AG20443 (cell line): ENCODE measurements at places on chromosomes 3 and 15.

DNA sequence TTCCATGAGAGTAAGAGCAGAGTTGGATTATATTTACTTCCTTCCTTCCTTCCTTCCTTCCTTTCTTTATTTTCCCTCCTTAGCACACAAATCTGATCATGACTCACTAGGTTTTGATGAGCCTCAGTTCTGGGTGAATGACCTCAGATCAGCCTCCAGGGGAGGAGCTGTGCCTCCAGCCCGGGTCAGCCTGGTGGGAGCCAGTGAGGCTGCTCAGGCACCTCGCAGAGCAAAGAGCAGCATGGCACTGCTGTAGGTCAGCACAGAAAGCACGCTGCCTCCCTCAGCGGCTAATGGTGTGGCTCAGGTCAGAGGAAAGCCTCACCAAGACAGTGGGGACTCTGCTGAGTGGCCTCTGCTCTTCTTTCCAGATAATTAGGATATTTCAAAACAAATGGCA, 108.5 kb downstream of the SYNPR start:
- no peak for DNase-seq

DNA sequence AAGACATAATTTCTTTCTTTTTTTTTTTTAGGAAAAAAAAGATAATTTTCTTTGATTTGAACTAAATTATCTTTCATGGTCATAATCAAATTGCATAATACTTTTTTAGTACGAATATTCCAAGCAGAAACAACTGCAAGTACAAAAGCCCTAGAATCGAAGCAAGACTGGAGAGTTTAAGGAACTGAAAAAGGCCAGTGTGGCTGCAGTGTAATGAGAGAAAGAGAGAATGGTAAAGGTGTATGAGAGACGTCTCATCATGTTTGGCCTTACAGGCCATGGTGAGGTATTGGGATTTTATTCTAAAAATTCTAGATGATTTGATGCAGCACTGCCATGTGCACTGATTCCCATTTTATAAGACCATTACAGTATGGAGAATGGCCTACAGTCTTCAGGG, 180.9 kb downstream of the SUCNR1 start:
- no peak for DNase-seq

GRCh38 chr15:42547918-42548248, 710 bp downstream of the LRRC57 start:
- DNase-seq: peak; percentile 52

DNA sequence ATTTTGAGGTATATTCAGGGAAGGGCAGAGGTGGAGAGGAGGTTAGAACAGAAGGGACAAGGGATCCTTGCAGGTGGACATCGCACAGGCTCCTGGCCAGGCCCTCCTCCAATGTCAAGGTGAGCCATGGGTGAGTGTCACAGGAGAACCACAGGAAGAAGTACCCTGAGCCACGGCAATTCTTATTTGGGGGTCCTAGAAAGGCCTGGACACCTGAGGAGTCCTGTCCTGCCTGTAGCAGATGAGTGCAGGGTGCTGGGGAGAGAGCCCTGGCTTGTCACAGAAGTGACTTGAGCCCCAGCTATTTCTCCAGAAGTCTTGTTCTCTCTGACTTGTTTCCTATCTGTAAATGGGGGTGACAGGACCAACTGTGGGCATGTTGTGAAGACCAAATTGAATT, 4.3 kb downstream of the SLC6A20 start:
- no peak for DNase-seq

DNA sequence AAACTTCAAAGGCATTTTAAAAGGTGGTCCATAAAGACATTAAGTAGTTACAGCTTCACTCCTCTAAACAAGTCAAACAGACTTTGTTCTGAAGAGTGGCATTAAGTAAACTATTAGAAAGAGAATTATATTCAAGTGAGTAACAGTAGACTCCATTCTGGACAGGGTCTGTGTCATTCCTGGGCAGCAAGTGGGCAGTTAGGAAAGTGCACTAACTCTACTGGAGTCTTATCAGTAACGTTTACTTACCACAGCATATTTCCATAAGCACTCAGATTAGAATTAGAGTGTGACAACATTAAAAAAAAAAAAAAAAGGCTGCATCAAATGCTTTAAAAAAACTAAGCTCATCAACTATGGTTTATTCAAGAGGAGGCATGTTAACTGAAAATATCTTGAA, 10.6 kb downstream of the UBR1 start:
- DNase-seq: no peak

GRCh38 chr3:6716420-6716819, 144.5 kb upstream of the GRM7 start:
- no peak for DNase-seq

DNA sequence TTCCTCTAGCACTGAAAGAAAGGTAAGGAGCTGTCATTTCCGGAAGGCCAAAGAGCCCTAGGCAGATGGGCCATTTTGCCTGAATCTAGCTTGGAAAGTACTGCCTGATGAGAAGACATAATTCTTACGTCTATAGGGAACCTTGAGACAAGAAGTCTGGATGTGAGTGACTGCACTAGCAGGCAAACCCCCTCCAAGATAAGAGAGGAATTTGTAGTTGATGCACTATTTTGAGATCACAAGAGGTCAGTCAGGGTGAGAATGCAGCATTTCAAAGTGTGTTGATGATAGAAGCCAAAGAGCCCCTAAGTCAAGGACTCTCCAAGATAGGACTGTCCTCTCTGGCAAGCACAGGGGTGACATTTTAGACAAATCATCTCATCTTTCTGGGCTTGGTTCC, 99.2 kb downstream of the HES1 start:
- DNase-seq: no peak

- DNase-seq: peak; percentile 68
Observed at GRCh38 chr3:129211772-129212171, 28.1 kb upstream of the CNBP start.

DNA sequence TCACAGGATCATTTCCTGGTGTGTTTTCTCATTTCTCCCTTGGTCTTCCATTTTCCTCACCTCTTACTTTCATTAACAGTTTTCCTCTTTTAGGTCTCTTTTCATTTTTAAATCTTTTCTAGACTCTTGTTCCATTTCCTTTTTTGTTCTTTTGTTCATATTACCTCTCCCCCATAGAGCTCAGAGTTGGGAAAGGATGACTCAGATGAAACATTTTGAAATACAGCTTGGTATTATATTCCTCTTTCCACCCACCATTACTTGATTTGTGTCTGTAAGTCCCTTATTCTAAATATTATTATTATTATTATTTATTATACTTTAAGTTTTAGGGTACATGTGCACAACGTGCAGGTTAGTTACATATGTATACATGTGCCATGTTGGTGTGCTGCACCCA, 153.1 kb downstream of the VGLL3 start:
- DNase-seq: no peak

GRCh38 chr3:37571269-37571668, 290.4 kb upstream of the CTDSPL start:
- no peak for DNase-seq

GRCh38 chr3:129966876-129967275, 7.6 kb upstream of the TRH start:
- DNase-seq: no peak

- DNase-seq: no peak
Observed at GRCh38 chr3:191781044-191781443, 320.1 kb downstream of the PYDC2 start.

DNA sequence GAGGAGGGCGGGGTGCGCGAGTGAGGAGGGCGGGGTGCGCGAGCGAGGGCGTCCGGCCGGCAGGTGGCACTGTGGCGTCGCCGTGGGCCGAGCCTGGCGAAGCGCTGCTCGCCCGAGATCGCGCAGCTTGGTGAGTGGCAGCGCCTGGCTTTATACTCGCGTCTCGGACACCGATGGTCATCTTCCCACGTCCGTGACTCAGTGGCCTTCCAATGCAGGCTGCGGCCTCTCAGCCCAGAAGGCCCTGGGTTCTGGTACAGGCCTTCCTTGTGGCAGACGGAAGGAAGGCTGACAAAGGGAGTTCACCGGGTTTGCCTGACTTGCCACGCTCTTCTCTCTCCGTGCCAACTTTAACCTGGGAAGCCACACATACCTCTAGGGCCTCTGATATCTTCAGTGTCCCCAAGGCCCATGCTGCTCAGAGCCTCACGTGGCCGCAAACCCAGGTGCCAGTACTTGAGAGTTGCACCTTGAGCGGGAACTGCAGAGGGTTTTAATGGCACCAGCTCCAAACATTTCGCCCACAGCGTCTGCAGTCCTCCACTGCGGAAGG, 195.3 kb upstream of the LYSMD4 start:
- peak; percentile 91 for DNase-seq

DNA sequence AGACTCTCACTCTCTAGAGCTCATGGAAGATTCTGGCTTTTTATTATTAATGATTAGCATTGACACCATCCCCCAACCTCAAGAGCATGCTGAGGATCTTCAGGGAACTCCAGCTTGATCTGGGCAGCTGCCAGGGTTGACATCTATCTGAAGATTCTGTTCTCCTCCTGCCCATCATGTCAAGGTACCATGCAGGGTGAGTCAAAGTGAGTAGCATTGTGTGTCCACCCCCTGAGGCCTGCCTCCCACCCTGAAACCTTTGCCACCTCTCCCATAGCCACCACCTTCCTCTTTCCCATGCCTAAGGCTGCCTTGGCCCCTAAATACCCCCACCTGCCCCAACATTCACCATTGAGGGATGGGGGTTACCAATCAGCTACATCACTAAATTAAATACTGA, 70.1 kb upstream of the SLCO3A1 start:
- no peak for DNase-seq

DNA sequence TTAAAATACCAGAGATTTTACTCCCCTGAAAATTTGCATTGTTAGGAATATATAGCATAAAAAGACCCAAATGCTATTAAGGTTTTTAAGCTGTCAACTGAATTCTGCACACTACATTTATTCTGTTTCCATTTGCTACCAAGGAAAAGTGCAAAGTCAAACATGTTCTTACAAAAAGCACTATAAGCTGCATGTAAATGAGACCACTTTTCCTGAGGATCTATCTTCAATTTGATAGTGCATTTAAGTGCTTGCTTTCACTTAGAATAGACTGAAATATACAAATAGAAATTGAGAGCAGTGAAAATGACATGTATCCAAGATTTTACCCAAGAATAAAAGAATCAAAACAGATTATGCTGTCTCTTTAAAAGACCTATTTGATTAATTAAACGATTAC, 1216.2 kb downstream of the ROBO2 start:
- DNase-seq: no peak

DNA sequence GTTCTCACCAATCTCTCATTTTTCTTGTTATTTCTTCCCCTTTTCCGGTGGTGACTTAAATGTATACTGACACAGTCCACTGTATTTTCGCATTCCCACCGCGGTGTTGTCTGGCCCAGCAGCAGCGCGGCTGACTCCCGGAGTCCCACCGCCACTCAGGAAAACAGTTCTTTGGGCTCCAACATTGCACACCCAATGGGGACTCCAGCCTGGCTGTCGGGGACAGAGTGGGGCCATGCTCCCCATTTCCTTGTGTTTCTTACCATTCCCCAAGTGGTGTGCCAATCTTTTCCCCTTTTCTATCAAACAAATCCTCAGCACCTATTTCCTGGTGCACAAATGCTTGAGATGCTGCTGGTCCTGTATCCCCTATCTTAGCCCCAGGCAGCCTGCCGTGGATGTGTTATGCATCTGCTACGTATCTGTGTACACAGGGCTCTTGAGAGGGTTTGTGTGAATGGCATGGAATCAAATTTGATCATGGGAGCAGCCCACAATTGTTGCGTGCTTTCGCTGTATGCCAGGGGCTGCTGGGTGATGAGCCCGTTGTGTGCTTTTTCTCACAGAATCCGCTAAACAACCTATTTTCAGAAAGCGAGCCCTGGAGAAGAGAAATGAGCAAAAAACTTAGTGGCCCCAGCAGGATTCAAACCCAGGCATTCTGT, 219.1 kb upstream of the RGMA start:
- DNase-seq: no peak

DNA sequence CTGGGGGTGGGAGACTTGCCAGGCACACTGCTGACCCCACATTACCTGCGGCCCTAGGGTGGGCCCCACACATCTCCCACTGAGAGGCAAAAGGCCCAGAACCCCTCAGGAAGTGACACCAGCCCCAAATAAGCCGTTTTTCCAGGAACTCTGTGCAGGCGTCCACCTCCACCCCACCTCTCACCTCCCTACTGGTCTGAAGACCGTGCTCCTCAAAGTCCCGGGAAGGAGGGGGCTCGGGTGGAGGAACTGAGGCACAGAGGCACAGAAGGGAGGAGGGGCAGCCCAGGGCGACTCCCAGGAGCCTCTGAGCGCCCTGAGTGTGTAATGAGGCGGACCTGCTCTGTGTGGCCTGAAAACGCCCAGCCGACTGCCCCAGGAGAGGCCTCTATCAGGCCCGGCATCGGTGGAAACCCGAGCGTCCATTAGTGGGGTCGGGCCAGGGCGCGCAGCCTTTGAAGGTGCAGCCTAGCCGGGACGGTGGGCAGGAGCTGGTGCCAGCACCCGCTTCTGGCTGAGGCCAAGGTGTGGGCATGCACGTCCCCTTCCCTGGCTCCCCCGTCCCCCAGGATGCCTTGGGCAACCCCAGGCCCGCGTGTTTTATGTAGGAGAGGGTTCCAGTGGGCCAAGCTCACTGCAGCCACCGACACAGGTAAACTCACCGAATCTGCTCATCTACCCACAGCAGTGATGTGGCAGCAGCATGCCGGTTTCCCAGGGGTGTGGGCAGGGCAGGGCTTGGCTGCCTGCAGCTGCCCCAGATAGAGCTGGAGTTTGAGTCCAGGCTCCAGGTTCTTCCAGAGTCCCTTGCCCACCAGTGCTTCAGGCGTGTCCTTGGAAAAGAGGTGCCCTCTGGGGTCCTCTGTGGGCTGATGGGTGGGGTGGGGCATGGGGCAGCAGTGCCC, 55.8 kb downstream of the DNAJB8 start:
- no peak for DNase-seq
